Aorta (tissue), 5 donors: ENCODE measurements at places on chromosomes 7 and 10. TPM values are rescaled to one million over a fixed set of nuclear protein-coding genes. Genes with fewer than 3 reads are reported as not detected.

Gene GRID2IP
- 0.39 TPM for total RNA-seq

Gene GNAI1
- total RNA-seq: 17.9 TPM

GRCh38 chr7:116316838-116317628, 106.7 kb downstream of the TES start:
- H3K27me3 ChIP-seq: no peaks in the 10 kb centered on the region
- H3K36me3 ChIP-seq: no peaks in the 10 kb centered on the region
- peak; percentile 76 for DNase-seq
- peaks cover 2% of the 10 kb centered on the region for H3K4me1 ChIP-seq
- H3K27ac ChIP-seq: peak overlapping the region; percentile 68

GRCh38 chr7:96778263-96778662, 68.6 kb upstream of the SEM1 start:
- DNase-seq: no peak
- no peaks in the 10 kb centered on the region for H3K4me1 ChIP-seq
- no peaks in the 10 kb centered on the region for H3K36me3 ChIP-seq
- H3K4me3 ChIP-seq: no peak overlapping the region
- H3K27ac ChIP-seq: no peak overlapping the region

GRCh38 chr10:71542478-71542877, 145.8 kb downstream of the CDH23 start:
- no peaks in the 10 kb centered on the region for H3K36me3 ChIP-seq
- no peak overlapping the region for H3K27ac ChIP-seq
- DNase-seq: no peak
- no peaks in the 10 kb centered on the region for H3K4me1 ChIP-seq
- no peaks in the 10 kb centered on the region for H3K27me3 ChIP-seq
- H3K4me3 ChIP-seq: no peak overlapping the region

GRCh38 chr10:127150136-127150535, 46.3 kb downstream of the INSYN2A start:
- H3K27ac ChIP-seq: no peak overlapping the region
- H3K4me1 ChIP-seq: no peaks in the 10 kb centered on the region
- no peaks in the 10 kb centered on the region for H3K27me3 ChIP-seq
- no peak for DNase-seq

- H3K4me1 ChIP-seq: peaks cover 13% of the 10 kb centered on the region
- H3K4me3 ChIP-seq: no peak overlapping the region
- peak overlapping the region; percentile 53 for H3K27ac ChIP-seq
- no peaks in the 10 kb centered on the region for H3K36me3 ChIP-seq
- DNase-seq: peak; percentile 65
- H3K27me3 ChIP-seq: no peaks in the 10 kb centered on the region
Measured at GRCh38 chr10:71981015-71981875, 17.1 kb downstream of the CHST3 start.

DNA sequence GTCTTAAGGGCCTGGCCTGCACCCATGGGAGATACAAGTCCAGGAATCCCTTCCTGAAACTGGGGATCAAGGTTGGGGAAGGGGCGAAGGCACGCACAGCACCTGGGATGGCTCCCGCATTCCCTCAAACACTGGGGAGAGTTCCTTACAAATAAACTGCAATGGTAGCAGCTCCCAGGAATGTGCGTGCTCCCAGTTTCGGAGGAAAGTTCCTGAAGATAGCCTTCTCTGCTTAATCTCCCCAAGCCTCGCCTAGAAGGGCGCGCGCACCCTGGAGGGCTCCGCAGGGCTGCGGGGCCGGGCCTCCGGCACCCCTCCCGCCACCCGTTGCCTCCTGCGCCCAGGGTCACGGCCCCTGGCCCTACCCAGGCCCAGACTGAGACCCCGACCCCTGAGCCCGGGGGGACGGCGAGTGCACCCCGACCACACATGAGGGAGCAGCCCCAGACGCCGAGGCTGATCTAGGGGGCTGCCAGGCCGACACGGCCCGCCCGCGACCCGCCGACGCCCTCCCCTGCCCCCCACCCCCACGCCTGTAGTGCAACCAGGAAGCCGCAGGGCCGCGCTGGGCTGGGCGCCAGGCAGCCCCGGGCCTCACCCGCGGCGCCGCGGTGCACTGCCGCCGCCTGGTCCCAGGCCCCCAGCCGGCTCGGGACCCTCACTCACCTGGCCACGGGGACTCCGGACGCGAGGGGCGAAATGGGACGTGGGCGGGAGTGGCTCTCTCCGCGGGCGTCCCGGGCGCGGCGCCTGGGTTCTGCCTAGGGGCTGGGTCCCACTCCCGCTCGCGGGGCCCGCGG, 460 bp downstream of the ANXA11 start:
- no peaks in the 10 kb centered on the region for H3K27me3 ChIP-seq
- H3K4me1 ChIP-seq: peaks cover 10% of the 10 kb centered on the region
- no peaks in the 10 kb centered on the region for H3K36me3 ChIP-seq
- peak overlapping the region; percentile 97 for H3K27ac ChIP-seq

DNA sequence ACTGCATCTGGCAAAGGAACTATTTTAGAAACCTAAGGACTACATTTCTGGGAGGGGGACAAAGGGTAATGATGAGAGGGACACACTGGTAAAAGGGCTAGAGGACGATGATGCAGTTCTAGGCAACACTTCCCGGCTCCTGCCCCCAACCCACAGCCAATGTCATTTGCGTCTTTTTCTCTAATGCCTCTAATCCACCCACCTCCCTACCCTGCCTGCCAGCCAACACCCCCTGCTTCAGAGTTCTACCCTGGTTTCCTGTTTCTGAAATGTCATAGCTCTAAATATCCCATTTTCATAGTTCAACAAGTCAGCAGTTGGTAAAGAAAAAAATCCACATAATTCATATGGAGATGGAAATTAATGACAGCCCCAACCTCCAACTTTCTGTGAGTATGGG, 79.0 kb downstream of the KIAA1549 start:
- H3K36me3 ChIP-seq: no peaks in the 10 kb centered on the region
- H3K27me3 ChIP-seq: no peaks in the 10 kb centered on the region
- no peak overlapping the region for H3K27ac ChIP-seq
- no peak overlapping the region for H3K4me3 ChIP-seq

- DNase-seq: peak; percentile 95
- H3K27ac ChIP-seq: peak within 1 kb of the TSS; percentile 88
- no peaks in the 10 kb centered on the region for H3K27me3 ChIP-seq
- H3K36me3 ChIP-seq: no peaks in the 10 kb centered on the region
- H3K4me1 ChIP-seq: no peaks in the 10 kb centered on the region
Measured at GRCh38 chr7:79453558-79454360, at the start of gene MAGI2. TSS of gene MAGI2 (minus strand) at chr7:79453667. CDS start at chr7:79453320, 347 bp downstream.

DNA sequence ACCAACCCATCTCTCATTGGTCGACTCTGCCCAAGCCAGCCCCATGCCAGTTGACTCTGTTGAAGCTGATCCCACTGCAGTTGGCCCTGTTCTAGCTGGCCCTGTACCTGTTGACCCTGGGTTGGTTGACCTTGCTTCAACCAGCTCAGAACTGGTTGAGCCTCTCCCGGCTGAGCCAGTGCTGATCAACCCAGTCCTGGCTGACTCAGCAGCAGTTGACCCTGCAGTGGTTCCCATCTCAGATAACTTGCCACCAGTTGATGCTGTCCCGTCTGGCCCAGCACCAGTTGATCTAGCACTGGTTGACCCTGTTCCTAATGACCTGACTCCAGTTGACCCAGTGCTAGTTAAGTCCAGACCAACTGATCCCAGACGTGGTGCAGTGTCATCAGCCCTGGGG, 7.4 kb downstream of the PPRC1 start:
- no peak overlapping the region for H3K4me3 ChIP-seq
- peak; percentile 47 for DNase-seq
- H3K27me3 ChIP-seq: no peaks in the 10 kb centered on the region
- no peaks in the 10 kb centered on the region for H3K4me1 ChIP-seq

- H3K27me3 ChIP-seq: no peaks in the 10 kb centered on the region
- H3K27ac ChIP-seq: no peak overlapping the region
- no peaks in the 10 kb centered on the region for H3K4me1 ChIP-seq
- H3K36me3 ChIP-seq: no peaks in the 10 kb centered on the region
- DNase-seq: no peak
Measured at GRCh38 chr10:103715430-103715829, 139.9 kb downstream of the SH3PXD2A start.

DNA sequence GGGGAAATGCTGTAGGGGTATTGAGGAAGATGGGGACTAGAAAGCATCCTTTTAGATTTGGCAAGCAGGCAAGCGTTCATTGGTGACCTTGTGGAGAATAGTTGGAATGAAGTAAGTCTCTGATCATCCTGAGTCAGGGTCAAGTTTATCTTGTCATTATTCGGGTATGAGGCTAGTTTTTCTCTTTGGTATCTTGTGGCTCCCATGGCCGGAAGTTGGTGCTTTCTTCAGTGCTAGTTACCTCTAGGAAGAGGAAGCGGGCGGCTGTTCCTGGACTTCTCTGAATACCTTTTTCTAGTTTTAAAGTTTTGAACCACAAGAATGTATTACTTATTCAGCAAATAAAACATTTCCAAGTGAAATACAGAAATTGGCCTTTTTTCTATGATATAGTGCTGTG, 9.2 kb downstream of the CREM start:
- no peak overlapping the region for H3K27ac ChIP-seq
- H3K36me3 ChIP-seq: no peaks in the 10 kb centered on the region
- no peaks in the 10 kb centered on the region for H3K27me3 ChIP-seq
- peaks cover 1% of the 10 kb centered on the region for H3K4me1 ChIP-seq
- DNase-seq: no peak
- H3K4me3 ChIP-seq: no peak overlapping the region

DNA sequence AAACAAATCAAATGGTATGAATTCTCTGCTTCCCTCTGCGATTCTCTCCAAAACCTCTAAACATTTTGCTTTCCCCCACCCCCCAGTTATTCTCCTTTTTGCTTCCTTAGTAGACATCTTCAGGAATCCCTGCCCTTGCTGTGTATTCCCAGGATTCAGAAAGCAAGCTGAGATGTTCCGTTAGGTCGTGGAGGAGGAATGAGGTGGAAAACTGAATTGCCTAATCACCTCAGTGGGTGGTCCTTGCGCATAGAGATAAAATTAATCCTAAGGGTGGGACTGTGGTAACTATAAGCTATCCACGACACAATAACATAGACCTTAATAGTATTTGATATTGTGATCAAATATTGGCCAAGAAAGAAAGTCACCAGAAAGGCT, 49.1 kb upstream of the SEMA3C start:
- no peaks in the 10 kb centered on the region for H3K36me3 ChIP-seq
- no peak overlapping the region for H3K27ac ChIP-seq
- H3K4me3 ChIP-seq: no peak overlapping the region
- DNase-seq: no peak
- no peaks in the 10 kb centered on the region for H3K27me3 ChIP-seq
